Hypothalamus (tissue), 51 donors: ENCODE measurements at places on chromosomes 4 and X.

GRCh38 chr4:2104556-2105345 lies 45.6 kb downstream of the NAT8L start:
- DNase-seq: no peak

- no peak for DNase-seq
These were observed 107.0 kb downstream of the AGTR2 start for GRCh38 chrX:116277351-116278225.

DNA sequence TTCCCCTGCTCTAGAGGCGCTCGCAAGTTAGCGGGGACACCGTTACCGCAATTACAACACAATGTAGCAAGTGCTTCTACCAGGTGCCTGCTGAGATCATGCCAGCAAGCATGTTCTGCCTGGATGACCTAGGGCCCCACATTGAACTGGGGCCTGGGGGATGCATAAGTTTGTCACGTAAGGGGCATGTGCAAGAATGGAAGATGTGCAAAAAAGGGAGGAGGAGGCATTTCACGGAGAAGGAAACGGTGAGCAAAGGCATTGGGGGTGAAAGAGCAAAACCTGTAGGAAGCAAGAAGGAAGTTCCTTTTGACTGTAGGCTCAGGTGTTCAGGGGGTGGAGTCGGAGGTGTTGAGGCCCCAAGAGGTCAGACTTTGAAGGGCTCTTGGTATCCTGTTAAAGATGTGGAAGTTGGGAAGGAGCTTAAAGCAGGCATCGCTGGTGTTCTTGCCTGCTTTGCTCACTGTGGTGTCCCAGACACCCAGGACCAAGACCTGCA lies 602 bp upstream of the SCARB2 start:
- DNase-seq: no peak

- DNase-seq: no peak
These were observed 144.4 kb downstream of the NHS start for GRCh38 chrX:17519358-17519757.

DNA sequence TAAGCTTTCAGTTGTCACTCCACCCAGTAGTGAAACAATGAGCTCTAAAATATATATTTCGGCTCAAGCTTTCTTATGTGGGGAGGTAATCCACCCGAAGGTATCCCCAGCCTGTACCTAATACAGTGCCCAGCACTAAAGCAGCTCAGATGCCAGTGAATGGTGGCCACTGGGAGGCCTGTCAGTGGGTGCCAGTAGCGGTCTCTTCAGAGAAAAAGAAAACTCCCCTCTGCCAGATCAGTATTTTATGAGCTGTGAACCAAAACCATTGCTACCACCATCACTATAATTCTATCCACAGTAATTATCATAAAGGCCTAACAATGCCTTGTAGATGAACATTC lies 835 bp upstream of the NFKB1 start:
- DNase-seq: no peak

DNA sequence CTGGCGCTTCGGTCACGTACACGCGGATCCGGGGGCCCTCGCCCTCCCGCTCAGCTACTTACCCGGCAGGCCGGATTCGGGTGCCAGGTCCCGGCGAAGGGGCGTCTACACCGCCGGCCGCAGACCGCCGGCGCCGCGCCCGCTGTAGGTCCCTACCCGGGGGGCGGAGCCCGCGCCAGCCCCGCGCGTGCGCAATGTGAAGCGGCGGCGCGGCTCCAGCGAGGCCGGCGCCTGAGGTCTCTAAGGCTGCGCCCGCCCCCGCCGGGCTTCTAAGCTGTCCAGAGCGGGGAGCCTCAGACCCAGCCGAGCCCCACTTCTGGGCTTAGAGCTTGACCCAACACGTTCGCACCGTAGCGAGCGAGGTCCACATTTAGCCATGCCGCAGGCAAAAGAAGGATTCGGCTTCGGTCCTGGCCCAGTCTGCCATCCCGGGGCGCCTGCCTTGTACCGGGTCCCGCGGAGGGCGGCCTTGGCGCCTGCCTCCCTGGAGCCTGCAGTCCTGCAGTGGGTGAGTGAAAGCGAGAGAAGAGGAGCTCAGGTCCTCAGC lies at the start of gene ZNF518B:
Gene ZNF518B, minus strand, starts transcription at position 172 of the 547 bp plus-strand sequence. CDS start 11,098 bp downstream, outside the sequence.
- DNase-seq: no peak

DNA sequence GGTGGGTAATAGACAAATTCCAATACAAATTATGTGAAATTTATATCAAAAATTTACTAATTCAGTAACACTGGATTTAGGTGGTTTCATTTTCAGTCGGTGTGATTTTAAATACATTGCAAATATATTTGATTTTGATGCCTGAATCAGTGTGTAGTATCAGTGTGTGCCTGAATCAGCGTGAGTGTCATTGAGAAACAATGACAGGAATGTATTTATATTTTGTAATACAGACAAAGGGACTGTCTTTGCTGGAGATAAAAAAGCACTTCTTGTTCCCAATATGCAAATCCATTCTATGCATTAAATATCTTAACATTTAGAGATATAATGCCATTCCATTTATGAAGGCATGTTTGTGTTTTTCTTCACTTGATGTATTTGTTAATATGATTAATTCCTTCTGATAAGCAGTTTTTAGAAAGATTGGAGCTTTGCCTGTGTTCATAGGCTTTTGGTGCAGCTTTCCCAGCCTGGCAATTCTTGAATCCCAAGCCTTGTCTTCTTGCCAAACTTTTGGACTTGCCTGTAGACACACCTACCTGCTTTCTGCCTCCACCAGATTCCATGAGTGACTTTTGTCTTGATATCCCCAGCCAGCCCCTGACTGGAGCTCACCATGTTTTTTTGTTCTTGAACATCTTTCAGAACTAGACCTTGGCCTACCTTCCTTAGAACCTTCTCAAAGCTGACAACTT lies 243.8 kb downstream of the ADGRL3 start:
- no peak for DNase-seq

GRCh38 chrX:19388741-19389140 lies 45.0 kb downstream of the PDHA1 start:
- DNase-seq: no peak

DNA sequence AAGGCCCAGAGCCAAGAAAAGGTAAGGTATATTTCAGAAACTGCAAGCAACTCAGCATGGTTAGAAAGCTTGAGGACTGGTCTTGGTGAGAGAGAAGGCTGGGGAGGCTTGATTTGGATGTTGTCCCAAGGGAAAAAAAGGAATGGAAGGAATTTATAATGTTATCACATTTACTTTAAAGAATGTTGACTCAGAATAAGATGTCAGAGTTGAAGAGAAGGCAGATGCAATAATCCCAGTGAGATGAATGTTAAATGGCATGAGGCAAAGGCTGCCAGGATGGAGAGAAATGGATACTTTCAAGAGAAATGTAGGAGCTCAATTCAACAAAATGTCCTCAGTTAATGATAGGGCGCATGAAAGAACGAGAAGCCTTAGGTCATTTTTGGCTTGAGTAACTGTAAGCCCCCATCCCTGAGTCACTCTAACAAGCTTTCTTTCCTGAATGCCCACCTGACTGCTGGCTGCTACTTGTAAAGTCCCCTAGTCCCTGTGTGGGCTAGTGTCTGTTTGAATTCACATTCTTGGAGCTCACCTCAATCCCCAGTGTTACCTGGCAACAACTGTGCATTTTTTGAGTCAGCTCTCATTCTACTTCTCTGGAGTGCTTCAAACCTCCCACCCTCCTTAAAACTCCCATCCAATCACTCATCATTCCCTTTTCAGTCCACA lies 103.0 kb upstream of the TAPT1 start:
- no peak for DNase-seq

DNA sequence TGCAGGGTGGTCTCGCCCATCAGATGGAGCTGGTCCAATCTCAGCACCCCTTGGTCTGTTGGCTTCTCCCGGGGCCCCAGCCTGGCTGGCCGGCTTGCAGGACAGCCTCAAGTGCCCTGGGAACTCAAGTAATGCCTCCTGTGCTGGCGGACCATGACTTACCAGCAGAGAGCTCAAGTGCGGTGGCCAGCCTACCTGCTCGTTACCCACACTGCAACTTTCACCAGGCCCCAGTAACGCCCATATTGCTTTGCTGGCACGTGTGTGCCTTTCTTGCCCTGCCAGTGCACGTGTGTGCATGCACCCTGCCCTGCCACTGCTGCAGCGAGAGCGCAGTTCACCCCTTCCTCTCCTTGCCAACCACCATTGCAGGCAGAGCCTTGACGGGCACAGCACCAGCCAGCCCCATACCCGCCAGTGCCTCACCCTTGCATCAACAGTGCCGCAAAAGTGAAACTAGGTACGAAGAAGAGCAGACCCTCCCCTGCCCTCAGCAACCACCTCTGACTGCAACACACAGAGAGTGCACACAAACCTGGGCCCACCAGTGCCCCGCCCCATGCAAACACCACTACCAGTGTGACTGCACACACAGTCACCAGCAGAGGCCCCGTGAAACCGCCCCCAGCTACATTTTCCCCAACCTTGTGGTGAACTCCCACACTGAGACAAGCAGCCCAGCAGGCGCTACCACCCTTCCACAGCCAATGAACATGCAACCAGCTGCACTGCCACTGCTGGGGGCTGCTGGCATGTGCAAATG lies 88.9 kb upstream of the POU3F4 start:
- DNase-seq: no peak

GRCh38 chr4:109251396-109251795 lies 51.1 kb downstream of the COL25A1 start:
- DNase-seq: no peak

DNA sequence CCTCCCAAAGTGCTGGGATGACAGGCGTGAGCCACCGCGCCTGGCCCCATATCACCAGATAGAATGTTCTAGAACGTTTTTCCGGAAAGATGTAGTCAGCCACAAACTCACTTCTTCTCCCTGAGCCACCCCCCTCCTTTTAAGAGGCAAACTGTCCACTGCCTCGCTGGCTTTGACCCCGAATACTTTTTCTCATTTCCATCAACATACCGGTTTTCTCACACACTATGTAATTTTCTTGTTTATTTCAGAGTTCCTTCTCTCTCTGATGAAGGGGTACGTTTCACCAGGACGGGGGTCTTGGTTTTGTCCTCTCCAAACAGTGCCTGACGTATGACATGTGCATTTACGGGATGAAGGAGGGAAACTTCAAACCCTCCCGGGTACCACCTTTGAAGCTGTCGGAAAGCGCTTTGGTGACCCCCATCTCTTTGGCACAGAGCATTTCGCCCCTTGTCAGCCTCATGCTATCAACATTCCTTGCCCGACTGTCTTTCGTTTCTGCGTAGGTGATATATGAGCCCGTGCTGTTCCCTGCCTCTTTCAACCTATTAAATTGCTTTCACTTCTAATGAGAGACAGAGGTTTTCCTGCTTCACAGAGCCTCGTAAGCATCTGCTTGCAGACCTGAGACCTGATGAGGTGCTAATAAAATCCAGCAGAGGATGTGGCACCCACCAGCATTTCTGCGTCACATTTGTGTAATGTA lies 73.8 kb downstream of the CRLF2 start:
- DNase-seq: no peak

DNA sequence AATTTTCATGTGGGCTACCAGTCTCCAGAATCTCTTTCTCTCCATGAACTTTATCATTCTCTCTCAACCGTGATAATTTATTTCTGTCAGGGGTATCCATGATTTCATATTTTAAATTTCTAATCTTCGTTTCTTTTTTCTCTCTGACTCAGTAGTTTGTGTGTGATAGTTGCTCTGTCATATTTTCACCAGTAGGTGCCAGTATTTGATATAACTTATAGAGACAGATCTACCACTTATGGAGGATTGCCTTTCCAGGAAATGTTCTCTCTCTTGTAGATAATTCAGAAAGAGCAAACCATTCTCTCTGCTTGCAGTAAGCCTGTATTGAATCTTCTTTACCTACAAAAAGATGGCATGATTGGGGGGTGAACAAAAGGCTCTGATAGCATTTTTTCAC lies 79.3 kb upstream of the DYNLT3 start:
- DNase-seq: no peak

DNA sequence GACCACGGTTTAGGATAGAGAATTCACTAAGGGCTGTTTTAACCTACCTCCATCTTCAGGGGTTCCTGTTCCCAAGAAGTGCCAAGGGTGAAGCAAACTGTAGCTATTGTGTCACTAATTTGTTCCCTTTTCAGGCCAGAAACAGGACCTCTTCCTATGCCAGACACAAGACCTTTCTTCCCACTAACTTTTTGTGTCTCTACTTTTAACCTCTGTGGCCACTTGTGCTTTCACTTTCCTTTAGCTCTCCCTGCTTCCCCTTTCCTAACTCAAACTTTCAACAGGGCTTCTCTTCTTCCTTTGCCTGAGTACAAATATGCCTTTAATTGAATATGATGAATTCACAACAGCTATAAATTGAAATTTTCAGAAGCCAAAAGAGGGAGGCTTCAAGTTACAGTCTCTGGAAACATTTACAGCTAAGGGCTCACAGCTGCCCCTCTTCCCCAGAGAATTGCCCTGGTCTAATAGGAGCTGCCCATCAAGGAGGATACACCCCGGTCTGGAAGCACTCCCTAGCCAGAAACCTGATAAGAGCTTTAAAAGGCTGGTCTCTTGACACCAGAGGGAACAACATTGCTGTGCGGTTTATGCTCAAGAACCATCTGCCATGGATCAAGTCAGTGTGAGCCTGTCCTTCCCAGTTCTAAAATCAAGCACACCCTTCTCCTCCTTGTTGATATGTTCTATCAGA lies 61.7 kb upstream of the PLS3 start:
- no peak for DNase-seq

DNA sequence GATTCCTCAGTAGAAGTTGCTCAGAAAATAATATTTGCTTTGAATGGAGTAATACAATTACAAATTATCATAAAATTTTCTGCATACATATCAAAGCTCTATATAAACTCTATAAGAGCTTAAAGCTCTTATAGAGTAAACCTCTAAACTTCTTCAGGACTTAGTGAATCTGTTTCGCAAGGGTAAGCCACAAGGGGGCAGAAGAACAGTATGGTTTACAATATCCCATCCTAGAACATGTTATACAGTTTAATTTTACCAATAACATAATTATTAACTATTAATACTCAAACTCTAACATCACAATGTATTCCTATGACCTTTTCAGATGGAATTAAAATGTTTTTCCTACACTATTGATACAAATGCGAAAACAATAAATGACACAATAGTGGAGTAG lies 33.8 kb upstream of the SPANXN1 start:
- no peak for DNase-seq

DNA sequence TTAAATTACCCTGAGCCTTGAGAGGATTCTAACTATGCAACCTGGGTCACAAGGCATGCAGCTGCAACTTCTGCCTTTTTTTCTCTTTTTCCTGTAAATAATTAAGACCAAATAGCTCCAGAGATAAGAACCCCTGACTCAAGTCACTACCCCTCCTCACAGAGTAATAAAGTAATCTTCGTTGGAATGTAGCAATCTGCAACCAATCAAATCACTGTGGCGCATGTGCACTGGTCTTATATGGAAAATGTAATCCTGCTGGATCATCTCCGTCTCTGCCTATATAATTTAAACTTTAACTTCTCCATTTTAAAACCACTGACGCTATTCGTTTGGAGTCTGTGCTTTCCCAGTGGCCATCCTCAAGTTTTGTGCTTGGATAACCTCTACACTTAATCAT lies 6.1 kb upstream of the EFHC2 start:
- no peak for DNase-seq

DNA sequence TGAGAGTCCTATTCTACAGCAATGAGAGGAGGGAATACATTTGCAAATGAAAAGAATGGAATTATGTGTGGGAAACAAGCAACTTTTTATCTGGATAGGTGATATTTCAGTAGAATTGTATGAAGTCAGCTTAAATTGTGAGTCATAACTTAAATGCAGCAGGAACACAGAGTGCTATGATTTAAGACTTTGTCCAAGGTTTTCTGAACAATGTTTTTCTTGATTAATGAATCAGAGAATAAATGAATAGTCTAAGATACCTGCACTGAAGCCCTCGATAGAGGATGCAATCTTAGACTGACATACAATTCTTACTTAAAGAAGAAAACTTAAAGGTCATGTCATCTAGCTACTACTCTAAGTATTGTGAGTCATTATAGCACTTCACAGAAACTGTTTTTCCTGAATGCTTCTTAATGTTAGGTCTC lies 8.0 kb downstream of the ARHGEF38 start:
- no peak for DNase-seq

- no peak for DNase-seq
These were observed 256.8 kb upstream of the CXXC4 start for GRCh38 chr4:104751468-104751867.
